Activated CD4-positive, alpha-beta T cell treated with anti-CD3 and anti-CD28 coated beads for 36 hours (primary cell): ENCODE measurements at places on chromosomes 4 and X. TPM values are rescaled to one million over a fixed set of nuclear protein-coding genes. Genes with fewer than 3 reads are reported as not detected.

Gene ADGRL3
- total RNA-seq: not detected

Gene SPACA5
- not detected for total RNA-seq

Gene PAK3
- 0.26 TPM for total RNA-seq

Gene DUSP21
- total RNA-seq: not detected

Gene DGAT2L6
- total RNA-seq: not detected

Gene RPS6KA3
- 40.7 TPM for total RNA-seq

Gene TSPAN7
- 0.85 TPM for total RNA-seq

Gene USP17L28
- not detected for total RNA-seq

Gene HTN3
- total RNA-seq: not detected

Gene MAGEB17
- total RNA-seq: not detected

Gene BRS3
- not detected for total RNA-seq

Gene SPATA4
- not detected for total RNA-seq

Gene HPGD
- 2.5 TPM for total RNA-seq

Gene PCDH11X
- 0.05 TPM for total RNA-seq

Gene KDR
- not detected for total RNA-seq

Gene MAGEA1
- total RNA-seq: not detected

Gene FRAS1
- total RNA-seq: not detected

Gene RAB40A
- total RNA-seq: 0.12 TPM

Gene SPANXA2
- not detected for total RNA-seq

Gene KIT
- total RNA-seq: not detected

Gene SYTL5
- total RNA-seq: not detected

Gene DYNLT3
- total RNA-seq: 16.1 TPM

Gene PLP1
- not detected for total RNA-seq

Gene TMEM192
- total RNA-seq: 8.8 TPM

Gene SRD5A3
- total RNA-seq: 24.6 TPM

Gene PCDH10
- not detected for total RNA-seq

Gene GPRASP1
- total RNA-seq: 4.2 TPM

Gene CC2D2A
- not detected for total RNA-seq

Gene UGT2B17
- total RNA-seq: not detected

Gene ZNF674
- total RNA-seq: 2.0 TPM

Gene PDCL2
- total RNA-seq: not detected

Gene HCCS
- 24.4 TPM for total RNA-seq

Gene SCML1
- total RNA-seq: 7.3 TPM

Gene RHOH
- 74.7 TPM for total RNA-seq
